CD8-positive, alpha-beta T cell (primary cell): ENCODE measurements at places on chromosomes 5 and 9. TPM values are rescaled to one million over a fixed set of nuclear protein-coding genes. Genes with fewer than 3 reads are reported as not detected.

DNA sequence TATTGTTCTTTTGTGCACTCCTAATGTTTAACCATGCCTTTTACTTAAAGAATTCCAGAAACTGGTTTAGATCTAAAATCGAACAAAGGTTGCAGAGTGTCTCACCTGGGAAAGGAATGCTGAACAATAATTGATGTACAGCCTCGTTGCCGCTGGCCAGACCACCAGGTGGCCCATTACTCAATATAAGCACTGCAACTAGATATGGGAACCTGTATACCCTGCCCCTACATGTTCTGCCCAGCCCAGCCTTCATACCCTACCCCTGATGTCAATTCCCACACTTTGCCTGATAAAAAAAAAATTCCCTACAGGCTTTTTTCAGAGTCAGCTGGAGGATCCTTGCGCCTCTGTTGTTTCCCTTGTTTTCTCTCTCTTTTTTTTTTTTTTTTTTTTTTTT lies 13.8 kb downstream of the HINT1 start:
- no peak for DNase-seq

DNA sequence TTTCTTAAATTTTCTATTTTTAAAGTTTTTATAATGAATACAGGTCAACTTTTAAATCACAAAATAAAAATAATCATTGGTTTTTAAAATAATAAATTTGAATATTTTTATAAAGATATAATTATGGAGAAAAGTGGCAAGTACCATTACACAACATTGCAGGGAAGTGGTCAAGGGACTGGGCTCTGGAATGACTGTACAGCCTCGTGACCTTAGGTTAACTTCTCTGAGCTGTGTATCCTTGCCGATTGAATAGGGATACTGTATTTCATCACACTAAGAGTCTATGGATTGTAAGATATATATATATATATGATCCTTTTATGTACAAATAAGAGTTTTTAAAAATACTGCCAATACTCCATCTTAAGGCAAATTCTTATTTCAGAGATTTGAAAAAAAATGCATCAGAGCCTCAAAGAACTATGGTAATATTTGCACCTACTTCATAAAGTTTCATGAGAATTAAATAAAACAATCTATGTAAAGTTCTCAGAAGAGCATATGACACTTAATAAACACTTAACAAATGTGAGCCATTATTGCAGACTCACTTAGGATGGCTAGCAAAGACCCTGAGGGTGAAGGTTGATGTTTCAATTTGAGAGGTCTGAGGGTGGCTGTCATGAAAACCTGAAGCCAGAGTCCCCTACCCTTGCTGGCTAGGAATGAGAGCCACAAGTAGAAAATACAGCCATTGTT lies 136.5 kb downstream of the CCDC192 start:
- DNase-seq, result no peak

DNA sequence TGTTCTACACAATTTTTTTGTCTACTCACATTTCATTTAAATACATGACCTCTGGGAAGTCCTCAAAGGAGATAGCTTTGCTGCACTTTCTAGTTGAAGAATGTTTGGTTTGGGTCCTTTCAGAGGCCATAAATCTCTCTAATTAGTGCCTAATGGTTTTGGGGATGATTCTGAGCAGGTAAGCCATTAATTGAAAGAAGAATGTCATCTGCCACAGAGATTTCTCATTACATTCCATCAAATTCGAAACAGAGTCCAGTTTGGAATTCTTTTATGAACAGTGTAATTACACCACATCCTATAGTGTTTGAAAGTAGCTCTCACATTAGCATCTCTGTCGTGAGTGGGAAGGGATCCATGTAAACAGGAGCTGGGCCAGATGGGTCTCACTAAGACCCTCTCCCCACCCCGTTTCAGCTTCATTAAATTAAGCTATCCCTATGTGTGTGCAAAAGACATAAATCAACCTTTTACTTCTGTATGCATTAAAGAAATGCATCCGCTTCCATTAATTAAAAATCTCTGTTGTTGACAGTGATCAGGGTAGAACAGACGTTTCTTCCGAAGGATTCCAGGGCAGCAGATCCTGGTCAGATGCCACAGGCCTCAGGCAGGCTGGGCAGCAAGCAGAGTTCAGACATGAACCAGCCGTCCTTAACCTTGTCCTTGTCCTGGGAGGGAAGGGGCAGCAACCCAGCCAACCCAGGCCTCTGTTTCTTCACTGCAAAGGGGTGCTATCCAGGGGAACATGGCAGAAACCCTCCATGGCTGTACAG lies 99.8 kb upstream of the MAP1B start:
- DNase-seq, result no peak

- DNase-seq, result no peak
Measured at GRCh38 chr5:151236888-151237287, 13.0 kb upstream of the CCDC69 start.

- no peak for DNase-seq
Measured at GRCh38 chr9:99391937-99392594, 170.0 kb downstream of the SEC61B start.

DNA sequence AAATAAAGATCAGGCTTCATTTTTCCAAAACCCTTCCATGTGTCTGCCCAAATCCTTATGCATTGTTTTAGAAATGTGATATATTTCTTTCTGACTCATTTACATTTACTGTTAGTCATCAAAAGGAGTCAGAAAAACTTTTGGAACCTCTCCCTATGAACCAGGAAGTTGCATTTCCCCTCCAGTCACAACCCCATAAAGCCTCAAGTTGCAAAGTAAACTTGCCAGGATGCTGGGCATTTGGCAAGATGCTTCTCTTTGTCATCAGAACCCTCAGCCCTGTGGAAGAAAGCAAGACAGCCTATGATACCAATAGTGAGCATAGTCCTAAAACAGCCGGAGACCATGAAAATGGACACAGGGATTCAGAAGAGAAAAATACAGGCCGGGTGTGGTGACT lies 84.2 kb downstream of the MUSK start:
- no peak for DNase-seq

- DNase-seq, result no peak
Measured at GRCh38 chr5:124754206-124754927, 7.9 kb upstream of the ZNF608 start.

GRCh38 chr5:67215519-67216471 lies 19.2 kb upstream of the CD180 start:
- DNase-seq, result peak; percentile 69

GRCh38 chr5:54548565-54548964 lies 31.0 kb downstream of the SNX18 start:
- DNase-seq, result no peak

GRCh38 chr5:147830035-147830434 lies 1.4 kb downstream of the SPINK1 start:
- DNase-seq, result no peak

DNA sequence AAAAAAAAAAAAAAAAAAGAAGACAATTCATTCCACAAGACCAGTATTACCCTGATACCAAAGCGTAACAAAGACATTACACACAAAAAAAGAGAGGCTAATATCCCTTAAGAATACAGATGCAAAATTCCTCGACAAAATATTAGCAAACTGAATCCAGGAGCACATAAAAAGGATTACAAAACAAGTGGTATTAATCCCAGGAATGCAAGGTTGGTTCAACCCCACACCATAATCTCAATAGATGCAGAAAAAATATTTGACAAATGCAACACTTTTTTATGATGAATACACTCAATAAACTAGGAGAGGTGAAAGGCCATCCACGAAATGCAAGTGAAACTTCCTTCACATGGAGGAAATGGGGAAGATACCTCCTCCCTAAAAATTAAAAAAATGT lies 80.1 kb upstream of the TLR4 start:
- DNase-seq, result no peak

DNA sequence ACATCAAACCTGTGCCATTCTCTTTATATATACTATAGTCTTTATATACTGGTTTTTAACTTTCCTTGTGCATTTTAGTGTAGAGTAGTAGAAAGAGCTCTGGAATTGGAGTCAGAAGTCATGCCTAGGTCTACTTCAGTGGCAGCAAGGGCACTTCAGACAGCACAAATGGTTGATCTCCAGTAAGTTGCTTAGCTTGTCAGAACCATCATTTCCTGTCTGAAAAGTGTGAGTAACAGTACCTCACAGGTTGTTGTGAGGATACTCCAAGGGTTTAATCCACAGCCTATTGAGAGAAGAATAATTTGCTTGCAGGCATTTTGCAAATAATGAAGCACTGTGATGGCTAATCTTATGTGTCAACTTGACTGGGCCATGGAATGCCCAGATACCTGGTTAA lies 95.8 kb upstream of the NR4A3 start:
- no peak for DNase-seq

DNA sequence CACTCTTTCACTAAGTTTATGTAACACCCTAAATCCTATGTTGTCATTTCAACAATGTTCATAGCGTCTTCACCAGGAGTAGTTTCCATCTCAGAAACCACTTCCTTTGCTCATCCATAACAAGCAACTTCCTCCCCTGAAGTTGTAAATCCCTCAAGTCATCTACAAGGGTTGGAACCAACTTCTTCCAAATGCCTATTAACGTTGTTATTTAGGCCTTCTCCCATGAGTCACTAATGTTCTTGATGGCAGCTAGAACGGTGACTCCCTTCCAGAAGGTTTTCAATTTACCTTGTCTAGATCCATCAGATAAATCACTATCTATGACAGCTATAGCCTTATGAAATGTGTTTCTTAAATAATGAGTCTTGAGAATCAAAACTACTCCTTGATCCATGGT lies 73.3 kb upstream of the TARS1 start:
- no peak for DNase-seq

DNA sequence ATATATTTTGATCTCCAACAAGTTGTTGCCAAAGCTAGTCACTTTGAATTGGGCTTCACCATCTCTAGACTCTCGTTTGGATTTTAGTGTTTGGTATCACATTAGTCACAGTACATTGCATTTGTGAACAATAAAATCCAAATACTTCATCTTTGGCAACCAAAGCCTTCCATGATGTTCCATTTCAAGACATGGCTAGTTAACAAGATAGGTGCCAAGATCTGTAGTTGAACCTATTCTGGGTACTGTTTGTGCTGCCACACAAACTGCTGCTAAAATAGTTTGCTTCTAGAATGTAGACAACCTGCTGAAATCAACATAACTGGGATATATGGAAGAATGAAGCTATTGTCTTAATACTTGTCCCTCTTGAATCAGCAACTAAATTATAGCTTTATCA lies 207.5 kb downstream of the LRRC70 start:
- no peak for DNase-seq

DNA sequence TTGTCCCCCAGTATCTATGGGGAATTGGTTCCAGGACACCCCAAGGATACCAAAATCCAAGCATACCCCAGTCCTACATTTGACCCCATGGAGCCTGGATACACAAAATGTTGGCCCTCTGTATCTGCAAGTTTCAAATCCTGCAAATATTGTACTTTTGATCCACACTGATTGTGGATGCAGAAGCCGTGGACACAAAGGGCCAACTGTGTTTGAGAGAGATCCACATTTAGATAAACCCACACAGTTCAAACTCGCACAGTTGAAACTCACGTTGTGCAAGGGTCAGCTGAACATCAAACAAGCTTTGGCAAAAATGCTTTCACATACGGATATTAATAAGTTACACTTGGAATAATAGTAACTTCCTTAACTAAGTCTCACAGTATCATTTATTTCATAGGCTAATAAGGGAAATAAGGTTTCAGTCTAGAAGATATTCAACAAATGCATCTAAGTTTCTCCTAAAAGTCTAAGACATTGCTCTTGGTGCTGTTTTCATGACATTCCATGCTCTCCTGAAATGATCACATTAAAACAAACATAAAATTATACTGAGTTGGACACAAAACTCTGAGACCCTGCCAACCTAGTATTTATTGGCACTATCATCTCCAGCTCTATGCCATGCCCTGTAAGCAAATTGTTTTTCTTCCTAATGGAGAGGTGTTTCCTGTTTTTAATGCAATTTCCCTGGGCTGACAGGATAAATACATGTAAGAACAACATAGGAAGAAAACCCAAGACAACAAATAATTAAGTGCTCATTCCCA lies 32.3 kb downstream of the ACTL7A start:
- DNase-seq, result no peak

- no peak for DNase-seq
Measured at GRCh38 chr5:76787237-76787636, 31.6 kb upstream of the F2RL1 start.

GRCh38 chr5:177370488-177371119 lies 12.9 kb downstream of the RGS14 start:
- DNase-seq, result no peak

GRCh38 chr9:128882677-128883603 lies 1.0 kb downstream of the LRRC8A start:
- DNase-seq, result no peak

- no peak for DNase-seq
Measured at GRCh38 chr9:87007711-87008366, 60.5 kb upstream of the GAS1 start.

DNA sequence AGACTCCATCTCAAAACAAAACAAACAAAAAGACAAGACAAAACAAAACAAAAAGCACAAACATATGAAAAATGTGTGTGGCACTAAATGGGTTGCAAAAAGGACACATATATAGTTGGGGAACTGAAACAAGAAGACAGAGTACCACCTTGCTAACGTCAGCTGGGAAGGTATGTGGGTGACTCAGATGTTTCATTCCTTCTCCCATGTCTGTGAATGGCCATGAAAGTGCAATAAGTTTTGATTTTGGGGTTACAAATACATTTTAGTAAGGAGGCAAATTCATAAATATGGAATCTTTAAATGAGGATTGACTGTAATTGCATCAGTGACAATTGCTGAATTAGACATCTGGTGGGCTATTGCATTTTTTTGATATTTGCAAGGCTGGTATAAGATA lies 81.6 kb upstream of the KLF4 start:
- no peak for DNase-seq

DNA sequence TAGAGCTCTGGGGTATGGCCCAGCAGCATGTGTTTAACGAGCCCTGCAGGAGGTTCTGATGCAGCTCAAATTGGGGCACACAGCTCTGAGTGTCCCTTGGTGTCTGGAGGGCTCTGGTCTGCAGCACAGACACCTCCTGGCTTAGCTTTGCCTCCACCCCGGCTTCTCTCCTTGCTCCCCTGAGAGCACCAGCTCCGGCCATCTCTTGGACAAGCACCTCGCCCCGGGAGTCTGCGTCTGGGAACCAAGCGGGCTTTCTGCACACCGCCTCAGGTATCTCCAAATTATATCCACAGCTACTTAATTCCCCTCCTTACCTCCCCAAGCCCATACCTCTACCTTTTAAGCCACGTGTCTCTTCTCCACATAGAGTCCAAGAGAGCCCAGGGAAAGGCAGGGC lies 83.7 kb upstream of the IRX4 start:
- no peak for DNase-seq

- DNase-seq, result no peak
Measured at GRCh38 chr5:13478831-13479465, 465.5 kb downstream of the DNAH5 start.

TRIM41 gene
- total RNA-seq, result 22.2 TPM

PLPP6 gene
- 4.4 TPM for total RNA-seq

ANKRD20A1 gene
- total RNA-seq, result 0.38 TPM

FASTKD3 gene
- total RNA-seq, result 4.3 TPM

SLC6A19 gene
- total RNA-seq, result not detected

APBA1 gene
- 0.08 TPM for total RNA-seq

FST gene
- not detected for total RNA-seq

IL17B gene
- not detected for total RNA-seq

SUSD3 gene
- total RNA-seq, result 20.6 TPM

SNCAIP gene
- total RNA-seq, result not detected

LCN9 gene
- total RNA-seq, result not detected

SHB gene
- total RNA-seq, result 2.4 TPM
